ENCODE measurements at places on chromosomes 16 and 17.

DNA sequence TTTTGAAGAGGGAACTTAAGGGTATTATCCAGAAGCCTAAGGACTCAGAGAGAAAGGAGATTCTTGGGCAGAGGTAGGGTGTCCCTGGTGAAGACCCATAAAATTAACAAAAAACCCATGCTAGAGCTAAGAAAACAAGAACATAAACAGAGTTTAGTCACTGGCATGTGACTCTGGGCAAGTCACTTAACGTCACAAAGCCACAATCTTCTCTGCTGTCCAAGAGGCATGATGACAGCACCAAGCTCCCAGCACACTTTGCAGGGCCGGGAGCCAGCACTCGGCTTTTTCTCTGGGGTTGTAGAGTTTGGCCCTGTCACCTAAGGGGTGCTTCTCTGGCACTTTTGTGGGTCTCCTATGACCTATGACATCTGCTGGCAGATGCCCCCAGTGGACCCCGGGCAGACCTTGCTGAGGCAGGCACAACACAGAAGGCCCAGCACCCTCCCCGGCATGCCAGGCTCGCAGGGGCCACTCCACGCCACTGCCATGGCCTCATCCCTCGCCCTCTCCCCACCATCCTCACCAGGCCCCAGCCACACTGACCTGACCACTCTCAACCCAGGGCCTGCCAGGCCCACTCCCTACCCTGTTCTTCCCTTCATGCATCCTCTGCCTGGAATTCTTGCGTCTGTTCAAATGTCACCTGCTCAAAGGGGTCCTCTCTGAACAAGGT lies 69.8 kb downstream of the DYNLRB2 start:
- DNase-seq, result no peak

DNA sequence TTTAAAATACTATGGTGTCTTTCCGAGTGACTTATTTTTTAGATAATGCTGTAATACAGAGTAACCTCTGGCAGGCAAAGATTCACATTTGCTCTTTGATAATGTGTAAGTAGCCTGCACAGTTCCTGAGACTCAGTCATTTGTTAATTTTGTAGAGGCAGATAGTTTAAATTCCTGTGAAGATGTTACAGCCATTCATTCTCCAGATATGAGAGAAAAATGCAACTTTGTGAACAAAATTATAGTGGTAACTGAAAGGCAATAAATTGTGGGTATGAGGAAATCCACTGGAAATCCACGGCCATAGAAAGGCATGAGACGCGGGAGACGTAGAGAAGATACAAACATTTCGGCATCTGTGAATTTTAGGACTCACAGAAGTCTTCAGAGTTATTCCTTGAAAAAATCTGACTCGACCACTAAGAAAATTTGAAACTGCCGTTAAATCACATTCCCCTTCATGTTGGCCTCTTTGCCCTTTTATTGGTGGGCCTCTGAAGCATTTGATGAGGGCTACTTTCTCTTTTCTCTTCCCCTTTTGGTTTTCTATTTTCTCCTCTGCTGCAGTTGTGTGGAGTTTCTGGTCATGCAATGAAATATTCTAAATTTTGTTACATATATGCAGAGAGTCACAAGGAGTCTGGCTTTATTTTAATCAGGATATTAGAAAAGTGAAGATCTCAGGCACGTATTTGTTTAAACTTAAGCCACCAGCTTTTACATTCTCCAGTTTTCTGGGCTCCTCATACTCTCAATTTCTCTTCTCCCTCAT lies 18.8 kb downstream of the HS3ST3A1 start:
- no peak for DNase-seq

- no peak for DNase-seq
These were observed 537 bp downstream of the SLC35B1 start for GRCh38 chr17:49707246-49707607.

DNA sequence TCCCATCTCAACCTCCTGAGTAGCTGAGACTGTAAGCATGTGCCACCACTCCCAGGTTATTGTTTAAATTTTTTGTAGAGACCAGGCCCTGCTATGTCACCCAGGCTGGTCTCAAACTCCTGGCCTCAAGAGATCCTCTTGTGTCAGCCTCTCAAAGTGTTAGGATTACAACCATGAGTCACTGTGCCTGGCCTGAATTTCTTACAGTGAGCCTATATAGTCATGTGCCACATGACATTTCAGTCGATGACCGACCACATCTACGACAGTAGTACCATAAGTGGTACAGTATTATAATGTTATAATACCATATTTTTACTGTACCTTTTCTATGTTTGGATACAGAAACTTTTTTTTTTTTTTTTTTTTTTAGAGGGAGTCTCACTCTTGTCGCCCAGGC lies 195.3 kb downstream of the STX8 start:
- no peak for DNase-seq

GRCh38 chr17:27602721-27603420 lies 28.1 kb upstream of the LGALS9 start:
- peak; percentile 63 for DNase-seq

GRCh38 chr17:28612936-28613872 lies 781 bp downstream of the RSKR start:
- no peak for DNase-seq

- no peak for DNase-seq
These were observed 45.0 kb upstream of the CLEC3A start for GRCh38 chr16:77977339-77977738.

GRCh38 chr17:38705803-38706504 lies 881 bp downstream of the MLLT6 start:
- DNase-seq, result no peak

- no peak for DNase-seq
These were observed 8.1 kb downstream of the NFATC2IP start for GRCh38 chr16:28958836-28959235.

DNA sequence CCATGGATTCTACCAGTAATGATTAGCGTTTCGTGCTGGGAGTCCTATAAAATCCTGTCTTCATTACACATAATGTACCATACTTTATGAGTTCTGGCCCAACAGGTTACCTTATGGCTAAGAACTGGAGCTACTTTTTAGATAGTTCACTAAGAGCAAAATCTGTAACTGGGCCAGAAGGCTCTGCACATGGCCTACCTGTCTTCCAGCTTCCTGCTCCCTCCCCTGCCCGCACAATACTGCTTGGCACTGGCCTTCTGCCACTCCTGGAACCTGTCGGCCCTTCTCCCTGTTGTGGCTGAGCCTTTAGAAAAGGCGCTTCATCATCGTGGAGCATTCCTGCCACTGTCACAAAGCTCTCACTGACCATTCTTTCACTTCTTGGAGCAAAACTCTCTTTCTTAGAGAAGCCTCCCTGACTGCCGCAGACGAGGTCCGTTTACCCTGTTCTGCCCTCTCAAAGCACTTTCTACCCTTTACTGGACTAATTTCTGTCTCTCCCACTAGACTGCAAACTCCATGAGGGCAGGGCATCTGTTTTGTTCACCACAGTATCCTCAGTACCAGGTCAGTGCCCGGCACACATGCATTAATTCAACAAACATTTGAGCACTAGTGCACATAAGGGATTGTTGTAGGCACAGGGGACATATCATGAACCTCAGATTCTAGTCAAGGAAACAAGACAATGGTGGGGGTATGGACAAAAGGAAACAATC lies 116.5 kb downstream of the PARN start:
- no peak for DNase-seq

- DNase-seq, result no peak
These were observed 2.7 kb downstream of the DPEP3 start for GRCh38 chr16:67977469-67978227.

DNA sequence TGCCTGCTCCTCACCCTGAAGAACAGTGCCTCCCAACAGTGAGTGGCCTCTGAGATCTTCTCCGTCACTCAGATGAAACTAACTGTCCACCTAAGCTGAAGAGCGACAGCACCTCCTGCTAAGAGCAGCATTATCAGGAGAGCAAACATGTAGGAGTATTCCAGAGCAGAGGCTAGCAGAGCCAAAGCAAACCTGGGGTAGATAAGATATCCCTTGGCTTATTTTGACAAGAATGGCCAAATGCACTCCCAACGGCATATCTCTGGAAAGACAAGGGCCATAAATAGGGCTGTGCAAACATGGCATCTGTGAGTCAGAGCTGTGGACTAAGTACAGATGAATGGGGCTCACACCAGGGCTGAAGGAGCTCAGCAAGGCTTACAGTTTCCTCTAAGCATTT lies 96.3 kb downstream of the NDEL1 start:
- DNase-seq, result no peak

- no peak for DNase-seq
These were observed 144.6 kb upstream of the PLCG2 start for GRCh38 chr16:81634380-81635062.

- peak; percentile 27 for DNase-seq
These were observed 295.8 kb downstream of the FOXL1 start for GRCh38 chr16:86874141-86874540.

DNA sequence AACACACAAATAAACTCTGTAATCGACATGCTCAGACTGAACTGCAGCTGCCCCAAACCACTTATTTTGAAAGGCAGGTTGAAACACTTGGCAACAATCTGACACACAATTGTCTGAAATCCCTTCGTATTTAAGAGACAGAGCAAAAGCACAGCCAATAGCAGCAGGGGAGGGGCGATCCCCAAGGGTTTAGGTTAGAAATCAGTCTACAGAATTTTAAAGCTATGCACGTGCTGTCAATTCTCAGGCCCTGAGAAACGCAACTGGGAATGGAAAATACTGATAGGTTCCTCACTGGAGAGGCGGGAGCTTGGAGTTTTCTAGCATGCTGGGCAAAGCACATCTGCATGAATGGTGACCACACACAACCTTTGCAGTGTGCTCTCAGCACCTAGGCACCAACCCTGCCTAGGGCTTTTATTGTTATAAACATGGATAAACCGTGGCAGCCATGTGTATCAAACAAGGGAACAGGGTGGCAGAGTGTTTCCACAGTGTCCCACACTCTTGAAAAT lies 168.0 kb downstream of the AATF start:
- no peak for DNase-seq

DNA sequence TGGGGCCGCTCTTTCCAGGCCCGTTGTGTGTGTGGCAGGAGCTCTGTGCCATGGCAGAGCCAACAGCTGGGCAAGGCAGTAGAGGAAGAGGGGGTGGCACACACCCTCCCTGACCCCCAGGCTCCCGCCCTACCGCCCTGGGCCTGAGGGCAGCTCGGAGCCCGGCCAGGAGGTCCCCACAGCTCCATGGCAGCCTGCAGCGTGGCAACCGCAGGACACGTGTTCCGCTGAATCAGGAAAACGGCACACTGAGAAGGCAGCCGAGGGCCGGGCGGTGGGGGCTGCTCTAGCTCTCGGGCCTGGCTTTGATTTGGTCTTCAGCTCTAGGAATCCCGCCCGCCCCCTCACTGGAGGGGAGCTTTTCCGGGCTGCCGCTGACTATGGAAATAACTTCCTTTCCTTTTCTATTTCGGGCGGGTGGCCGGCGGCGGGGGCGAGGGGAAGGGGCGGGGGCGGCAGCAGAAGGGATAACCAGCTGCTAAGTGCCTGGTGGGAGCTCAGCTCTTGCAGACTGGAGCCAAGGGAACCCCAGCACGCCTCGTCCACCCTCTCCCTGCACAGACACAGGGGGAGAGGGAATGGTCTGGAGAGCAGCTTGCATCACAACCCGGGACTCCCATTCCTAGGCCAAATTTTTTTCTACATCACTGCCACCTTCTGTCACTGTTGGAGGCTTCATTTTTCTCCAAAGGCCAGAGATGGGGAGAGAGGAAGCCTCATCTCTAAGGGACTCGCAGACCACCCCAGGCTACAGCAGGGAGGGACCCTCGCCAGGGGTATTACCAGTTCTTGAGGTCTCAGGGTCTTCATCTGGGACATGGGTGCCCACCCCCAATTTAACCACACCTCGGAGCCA lies 24.8 kb upstream of the MRPS23 start:
- peak; percentile 25 for DNase-seq

- DNase-seq, result peak; percentile 69
These were observed 18.6 kb downstream of the CD300LB start for GRCh38 chr17:74512624-74513091.

GRCh38 chr17:74260525-74260850 lies 13.5 kb upstream of the DNAI2 start:
- DNase-seq, result no peak

GRCh38 chr17:10197362-10197720 lies 1.1 kb downstream of the GAS7 start:
- no peak for DNase-seq

GRCh38 chr17:27466376-27466742 lies 10.1 kb downstream of the KSR1 start:
- no peak for DNase-seq
